ENCODE measurements at places on chromosomes 1 and 21.

GRCh38 chr21:25961042-25961441 is 209.5 kb downstream of the APP start:
- DNase-seq = no peak

DNA sequence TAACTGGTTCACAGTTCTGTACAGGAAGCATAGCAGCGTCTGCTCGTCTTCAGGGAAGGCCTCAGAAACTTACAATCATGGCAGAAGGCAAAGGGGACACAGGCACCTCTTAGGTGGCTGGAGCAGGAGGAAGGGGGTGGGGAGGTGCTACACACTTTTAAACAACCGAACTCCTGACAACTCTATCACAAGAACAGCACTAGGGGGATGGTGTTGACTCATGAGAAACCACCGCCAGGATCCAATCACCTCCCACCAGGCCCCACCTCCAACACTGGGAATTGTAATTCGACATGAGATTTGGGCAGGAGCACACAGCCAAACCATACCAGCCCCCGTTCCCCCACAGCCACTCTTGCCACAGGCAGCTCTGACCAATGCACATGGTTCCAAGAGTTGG is 306.3 kb upstream of the POU3F1 start:
- DNase-seq = no peak

GRCh38 chr1:229271448-229272159 is 693 bp downstream of the RAB4A start:
- DNase-seq = peak; percentile 30

DNA sequence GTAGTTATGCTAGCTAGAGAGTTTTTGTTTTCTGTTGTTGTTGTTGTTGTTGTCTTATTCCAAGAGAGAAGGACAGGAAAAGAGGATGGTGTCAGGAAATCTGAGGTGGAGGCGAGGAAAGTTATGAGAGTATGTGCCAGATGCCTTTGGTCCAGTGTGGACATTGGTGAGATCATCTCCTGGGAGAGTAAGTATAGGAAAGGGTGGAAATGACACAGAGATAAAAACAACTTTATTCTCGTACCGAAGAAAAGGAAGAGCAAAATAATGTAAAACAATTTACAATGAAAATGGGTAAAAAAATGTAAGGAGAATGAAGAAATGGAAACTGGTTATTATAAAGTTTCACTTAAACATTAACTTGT is 97.4 kb upstream of the ADGRL2 start:
- DNase-seq = no peak

DNA sequence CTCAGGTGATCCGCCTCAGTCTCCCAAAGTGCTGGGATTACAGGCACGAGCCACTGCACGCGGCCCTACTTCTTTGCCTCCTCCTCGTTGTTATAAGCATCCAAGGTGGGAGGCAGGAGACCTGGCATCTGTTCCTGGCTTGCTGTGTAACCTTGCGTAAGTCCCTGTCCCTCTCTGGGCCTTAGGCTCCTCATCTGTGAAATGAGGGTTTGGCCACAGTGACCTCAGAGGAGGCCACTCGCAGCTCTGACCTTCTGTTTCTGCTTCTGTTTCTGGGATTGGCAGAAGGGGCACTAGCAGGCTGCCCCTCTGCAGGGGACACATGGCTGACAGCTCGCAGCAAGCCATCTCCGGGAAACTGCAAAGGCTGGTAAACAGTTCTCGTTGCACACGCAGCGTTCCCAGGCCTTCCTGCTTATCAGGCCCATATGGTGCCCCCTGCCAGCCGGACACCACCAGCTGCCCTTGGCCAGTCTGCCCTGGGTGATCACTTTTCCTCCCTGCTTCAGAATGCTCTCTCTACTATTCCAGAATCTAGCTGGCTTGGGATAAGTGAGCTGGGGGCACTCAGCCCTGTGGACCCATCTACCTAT is 2.6 kb upstream of the LDLRAP1 start:
- no peak for DNase-seq

DNA sequence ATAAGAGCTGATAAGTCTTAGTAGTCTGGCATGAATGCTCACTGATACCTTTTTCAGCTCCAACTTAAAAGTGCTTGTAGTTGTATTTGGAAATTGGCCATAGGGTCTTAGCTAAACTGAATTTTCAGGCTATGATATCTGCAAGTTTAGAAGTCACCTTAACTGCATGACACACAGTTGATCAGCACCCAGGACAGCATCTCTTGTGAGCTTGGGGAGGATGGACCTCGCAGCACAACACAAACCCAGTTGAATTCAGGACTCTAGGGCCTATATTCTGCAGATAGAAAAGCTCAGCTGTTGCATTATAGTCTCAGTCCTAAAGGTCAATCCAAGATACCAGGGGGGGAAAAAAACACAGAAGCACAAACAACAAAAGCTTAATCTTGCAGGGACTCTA is 394.3 kb downstream of the KCNH1 start:
- no peak for DNase-seq

- no peak for DNase-seq
These were observed 13.3 kb downstream of the TRPM2 start for GRCh38 chr21:44366586-44367211.

- no peak for DNase-seq
These were observed 6.5 kb upstream of the PDXK start for GRCh38 chr21:43712268-43712942.

DNA sequence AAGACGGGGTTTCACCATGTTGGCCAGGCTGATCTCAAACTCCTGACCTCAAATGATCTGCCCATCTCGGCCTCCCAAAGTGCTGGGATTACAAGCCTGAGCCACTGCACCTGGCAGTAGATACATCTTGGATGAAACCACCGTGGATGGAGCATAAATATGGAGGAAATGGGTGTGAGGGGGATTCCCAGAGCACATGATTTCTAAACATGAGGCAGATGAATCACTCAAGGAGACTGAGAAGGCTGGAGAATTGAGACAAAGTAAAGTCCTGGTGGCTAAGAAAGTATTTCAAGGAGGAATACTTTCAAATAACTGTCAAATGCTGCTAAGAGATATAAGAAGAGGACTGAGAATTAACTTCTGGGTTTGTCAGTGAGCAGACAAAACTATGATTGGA is 5.4 kb upstream of the PGBD5 start:
- no peak for DNase-seq

GRCh38 chr1:84133479-84133878 is 10.6 kb upstream of the PRKACB start:
- no peak for DNase-seq

GRCh38 chr1:34002810-34003209 is 138.9 kb downstream of the HMGB4 start:
- no peak for DNase-seq

- DNase-seq = no peak
These were observed 148.6 kb downstream of the HUNK start for GRCh38 chr21:32021319-32021994.

- DNase-seq = no peak
These were observed 34.0 kb upstream of the SLC19A1 start for GRCh38 chr21:45575993-45576837.

DNA sequence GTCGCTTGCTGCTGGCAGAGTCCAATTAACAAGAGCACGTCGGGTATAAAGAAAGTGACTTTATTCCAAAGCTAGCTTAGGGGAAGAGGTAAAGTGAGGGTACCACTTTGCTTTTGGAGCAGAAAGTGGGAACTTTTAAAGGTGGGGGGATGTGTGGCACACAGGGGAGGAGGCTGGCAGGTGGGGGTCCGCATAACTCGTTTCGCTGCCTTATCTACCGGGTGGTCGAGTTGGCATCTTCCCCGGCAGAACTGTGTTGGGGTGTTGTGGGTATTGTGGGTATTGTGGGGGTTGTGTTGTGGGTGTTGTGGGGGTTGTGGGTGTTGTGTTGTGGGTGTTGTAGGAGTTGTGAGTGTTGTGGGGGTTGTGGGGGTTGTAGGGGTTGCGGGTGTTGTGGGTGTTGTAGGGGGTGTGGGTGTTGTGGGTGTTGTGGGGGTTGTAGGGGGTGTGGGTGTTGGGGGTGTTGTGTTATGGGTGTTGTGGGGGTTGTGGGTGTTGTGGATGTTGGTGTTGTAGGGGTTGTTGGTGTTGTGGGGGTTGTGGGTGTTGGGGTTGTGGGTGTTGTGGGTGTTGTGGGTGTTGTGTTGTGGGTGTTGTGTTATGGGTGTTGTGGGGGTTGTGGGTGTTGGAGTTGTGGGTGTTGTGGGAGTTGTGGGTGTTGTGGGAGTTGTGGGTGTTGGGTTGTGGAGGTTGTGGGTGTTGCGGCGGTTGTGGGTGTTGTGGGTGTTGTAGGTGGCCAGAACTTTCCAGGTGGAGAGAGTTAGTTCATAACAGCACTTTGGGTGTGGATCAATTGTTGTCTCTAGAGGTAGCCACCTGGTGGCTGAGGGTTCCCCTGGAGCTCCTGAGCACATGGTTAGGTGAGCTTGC is 52.7 kb downstream of the AGPAT3 start:
- DNase-seq = no peak

GRCh38 chr1:56387071-56387740 is 192.2 kb downstream of the PLPP3 start:
- DNase-seq = no peak

DNA sequence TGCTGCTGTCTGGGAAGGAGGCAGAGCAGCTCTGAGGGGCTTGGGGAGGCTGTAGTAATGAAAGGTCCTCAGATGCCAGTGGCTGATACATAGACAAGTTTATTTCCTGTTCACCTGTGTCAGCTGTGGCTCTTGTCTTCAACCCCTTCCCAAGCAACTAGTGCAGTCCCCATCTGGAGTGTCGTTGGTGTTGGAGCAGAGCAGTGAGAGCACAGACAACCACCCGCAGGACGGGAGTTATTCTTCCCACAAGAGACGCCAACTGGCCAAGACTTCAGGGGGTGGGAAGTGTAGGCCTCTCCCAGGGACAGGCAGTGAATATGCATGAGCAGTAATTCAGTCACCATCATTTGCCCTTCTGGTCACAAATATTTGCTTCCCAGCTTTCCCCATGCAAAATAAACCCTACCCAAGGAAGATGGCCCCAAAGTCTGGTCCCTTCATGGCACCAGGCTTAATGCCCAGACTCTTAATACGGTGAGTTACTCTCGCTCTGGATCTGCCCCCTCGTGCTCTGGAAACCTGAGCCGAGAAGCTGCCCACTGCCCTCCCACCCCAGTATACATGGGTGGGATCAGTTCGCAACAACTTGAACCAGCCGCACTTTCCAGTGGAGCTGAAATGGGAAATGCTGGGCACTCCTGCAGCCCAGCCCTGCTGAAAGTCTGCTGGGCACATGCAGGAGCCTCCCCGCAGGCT is 153.5 kb upstream of the COL6A1 start:
- DNase-seq = no peak

DNA sequence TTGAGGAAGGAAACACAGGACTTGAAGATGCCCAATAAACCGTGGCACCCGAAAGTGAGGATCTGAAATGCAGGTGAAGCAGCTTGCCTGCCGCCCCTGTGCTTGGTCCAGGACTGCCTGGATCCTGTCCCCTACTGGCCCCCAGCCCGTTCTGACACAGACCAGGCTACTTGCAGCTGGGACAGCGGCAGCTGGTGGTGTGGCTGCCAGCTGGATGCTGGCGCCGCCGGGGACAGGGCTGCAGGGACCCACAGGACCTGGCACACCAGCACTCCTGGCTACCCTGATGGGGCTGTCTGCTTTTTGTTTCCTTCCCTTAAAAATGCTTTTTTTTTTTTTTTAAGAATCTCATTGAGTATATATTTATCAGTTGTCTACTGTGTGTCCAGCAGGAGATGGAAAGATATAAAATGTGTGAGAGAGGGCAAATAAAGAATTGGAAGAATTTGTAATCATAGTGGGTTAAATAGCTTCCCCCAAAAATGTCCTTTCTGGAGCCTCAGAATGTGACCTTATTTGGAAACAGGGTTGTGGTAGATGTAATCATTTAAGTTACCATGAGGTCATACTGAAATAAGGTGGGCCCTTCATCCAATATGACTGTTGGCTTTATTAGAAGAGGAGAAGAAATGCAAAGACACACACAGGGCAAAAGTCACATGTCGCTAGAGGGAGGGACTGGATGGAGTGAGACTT is 165.6 kb downstream of the DSCAM start:
- DNase-seq = no peak

DNA sequence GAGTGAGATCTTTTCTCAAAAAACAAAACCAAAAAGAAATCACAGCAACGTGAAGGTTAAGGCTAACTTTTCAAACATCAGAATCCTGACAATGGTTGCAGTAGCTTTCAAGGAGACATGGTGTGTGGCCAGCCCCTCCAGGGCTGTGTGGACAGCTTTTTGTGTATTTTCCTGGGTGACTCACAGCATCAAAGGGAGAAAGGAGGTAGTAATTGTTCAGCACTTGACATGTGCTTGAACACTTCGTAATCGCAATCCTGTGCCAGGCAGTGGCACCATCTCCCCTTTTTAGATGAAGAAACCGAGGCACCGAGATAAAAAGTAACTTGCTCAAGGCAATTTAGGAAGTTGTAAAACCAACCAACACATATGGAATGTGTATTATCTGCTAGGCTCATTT is 10.3 kb downstream of the NBL1 start:
- DNase-seq = no peak

- DNase-seq = no peak
These were observed 4.3 kb upstream of the UBE2U start for GRCh38 chr1:64199154-64199553.

DNA sequence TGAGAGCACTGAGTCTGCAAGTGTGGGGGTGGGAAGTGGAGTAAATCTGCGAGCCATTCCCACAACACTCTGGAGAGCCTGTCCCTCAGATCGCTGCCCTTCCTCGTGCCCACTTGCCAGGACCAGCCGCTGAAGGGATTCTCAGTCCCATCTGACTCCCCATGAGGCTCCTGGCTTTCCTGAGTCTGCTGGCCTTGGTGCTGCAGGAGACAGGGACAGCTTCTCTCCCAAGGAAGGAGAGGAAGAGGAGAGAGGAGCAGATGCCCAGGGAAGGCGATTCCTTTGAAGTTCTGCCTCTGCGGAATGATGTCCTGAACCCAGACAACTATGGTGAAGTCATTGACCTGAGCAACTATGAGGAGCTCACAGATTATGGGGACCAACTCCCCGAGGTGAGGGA is 1.9 kb downstream of the OPTC start:
- no peak for DNase-seq

- DNase-seq = no peak
These were observed 156.0 kb downstream of the PDE4B start for GRCh38 chr1:65948609-65949229.

GRCh38 chr1:89703469-89703868 is 70.5 kb downstream of the LRRC8C start:
- no peak for DNase-seq

DNA sequence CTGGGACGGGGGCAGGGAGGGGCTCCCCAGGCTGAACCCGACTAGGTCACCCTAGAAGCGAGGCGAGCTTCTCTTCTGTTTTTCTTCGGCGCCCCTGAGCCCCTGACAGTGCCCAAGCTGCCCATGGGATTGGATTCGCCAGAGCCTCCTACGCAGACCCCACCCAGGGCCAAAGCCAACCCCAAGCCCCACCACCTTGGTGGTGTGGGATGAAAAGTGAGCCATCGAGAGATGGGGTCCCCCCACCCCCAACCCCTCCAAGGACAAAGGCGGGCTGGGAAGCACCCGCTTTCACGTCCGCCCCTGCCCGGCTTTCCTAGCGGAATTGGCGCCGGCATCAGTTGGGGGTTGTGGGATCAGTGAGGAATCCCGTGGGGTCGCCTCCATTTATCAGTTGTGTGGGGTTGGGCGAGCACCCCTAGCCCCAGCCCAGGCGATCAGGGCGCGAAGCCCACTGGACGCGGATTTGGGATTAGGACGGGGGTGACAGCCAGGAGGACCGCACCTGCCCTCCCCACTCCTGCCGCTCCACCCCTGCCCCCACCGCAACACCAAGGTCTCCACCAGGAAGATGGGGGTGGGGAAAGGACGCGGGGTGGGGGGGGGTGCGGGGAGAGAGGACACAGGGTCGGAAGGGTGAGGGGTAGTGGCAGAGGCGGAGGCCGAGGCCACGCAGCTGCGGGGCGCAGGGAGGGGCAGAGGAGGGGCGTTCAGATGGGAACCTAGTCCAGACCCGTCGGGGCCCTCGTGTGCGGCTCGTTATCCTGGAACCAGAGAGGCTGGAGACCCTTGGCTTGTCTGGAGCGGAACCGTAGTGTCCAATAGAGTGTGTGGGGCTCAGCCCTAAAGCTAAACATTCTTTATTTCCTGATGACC is 4.4 kb downstream of the TSPEAR start:
- DNase-seq = no peak
